ENCODE measurements at places on chromosomes 16 and 17.
A peak's percentile ranks its signal among the peaks of the same experiment; 100 is the strongest.

DNA sequence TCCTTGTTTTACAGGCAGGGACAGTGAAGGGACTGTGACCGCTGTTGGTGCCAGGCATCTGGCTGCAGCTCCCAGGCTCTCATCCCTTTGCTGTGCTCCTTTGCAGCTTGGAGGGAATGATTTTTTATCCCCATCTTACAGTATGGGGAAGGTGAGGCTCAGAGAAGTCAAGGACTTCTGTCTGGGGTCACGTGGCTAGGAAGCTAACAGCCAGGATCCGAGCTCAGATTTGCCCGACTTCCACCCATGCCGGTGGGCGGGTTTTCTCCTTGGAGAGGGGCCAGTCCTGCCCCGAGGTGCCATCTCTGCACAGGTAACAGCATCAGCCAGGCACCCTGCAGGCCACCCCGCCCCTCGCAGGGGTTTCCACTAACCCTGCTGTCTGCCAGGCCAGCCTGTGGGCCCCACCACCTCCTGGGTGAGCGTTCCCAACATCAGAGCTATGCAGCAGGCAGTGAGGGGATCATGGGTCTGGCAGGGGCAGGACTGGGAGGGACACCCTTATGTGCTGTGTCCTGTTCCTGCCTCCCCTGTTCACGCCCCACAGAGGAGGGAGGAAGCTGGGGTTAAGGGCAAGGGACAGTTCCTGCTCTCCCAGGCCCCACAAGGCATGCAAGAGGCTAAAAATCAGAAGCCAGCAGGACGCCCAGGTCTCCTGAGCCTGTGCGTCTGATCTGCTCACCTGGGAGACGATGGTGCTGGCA lies 25.4 kb downstream of the JPH3 start:
- no peak for DNase-seq

DNA sequence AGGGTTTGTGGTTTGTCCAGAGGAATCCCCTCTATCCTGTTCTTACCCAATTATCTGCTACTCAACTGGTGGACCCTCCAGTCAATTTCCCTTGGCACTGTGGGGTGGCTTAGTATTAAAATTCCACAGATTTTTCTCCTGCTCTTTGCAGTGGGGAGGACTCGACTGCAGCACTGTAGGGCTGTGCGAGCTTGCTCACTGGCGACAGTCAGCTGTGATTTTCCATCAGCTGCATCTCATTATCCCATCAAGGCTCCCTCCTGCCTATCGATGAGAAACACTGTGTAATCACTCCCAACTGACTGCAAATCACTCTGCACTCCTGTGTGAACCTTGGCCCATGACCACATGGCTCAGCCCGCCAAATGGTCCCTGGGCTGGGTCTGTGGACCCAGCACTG lies 90.5 kb upstream of the MAF start:
- DNase-seq: no peak

DNA sequence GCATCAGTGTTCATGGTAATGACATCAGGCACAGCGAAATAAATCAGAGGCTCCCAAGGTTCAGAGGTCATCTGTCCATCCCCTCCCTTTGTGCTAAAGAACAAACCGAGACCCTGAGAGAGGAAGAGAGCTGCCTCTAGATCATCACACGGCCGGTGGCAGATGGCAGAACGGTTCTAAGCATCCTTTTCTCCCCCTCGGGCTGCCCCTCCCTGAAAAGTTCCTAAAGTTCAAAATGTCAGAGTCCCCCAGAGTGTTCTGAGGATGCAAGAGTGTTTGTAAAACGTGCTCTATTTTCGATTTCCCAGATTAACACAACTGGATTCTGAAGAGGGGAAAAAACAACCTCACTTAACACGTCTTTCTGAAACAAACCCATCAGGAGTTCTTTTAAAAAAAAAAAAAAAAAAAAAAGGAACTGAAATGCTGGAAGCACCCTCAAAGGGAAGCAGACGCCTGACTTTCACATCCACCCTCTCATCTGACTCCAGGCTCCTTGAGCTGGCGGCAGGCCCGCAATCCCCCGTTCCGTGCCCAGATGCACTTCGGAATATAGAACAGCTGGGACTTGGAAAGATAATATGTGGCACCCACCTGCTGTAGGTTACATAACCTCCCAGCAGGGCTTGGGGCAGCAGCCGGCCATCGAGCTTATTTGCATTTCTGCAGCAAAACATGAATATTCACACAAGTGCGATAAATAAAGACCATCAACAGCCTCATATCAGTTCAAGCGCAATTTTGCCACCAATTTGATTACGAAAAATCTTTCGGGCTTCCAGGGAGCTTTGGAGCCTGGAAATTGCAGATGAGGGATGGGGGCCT lies 115.5 kb upstream of the SMURF2 start:
- DNase-seq: peak; percentile 26

DNA sequence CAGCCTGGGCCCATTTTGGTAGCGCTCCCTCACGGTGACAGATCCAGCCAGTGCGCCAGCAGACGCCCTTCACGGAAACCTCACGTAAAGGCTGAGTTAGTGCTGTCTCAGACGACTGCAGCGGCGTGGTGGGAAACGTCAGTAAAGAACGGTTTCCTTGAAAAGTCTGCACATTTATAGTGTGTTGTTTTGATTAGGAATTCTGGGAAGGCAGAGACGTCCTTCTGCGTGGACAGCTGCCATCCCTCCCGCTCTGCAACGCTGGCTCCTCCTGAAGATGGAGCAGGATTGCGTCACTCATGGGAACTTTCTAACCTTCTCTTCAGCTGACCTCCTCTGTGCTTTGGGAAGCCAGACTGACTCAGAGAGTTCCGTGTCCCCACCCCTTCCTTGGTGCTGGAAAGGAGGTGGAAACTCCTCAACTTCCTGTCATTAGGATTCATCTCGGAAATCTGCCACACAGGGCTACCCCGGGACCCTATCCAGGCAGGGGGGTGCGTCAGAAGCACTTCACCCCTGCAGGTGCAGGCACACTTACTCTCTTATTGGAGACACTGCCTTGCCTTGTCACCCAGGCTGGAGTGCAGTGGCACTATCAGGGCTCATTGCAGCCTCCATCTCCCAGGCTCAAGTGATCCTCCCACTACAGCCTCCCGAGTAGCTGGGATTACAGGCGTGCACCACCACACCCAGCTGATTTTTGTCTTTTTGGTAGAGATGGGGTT lies 24.3 kb upstream of the CRISPLD2 start:
- DNase-seq: peak; percentile 37

DNA sequence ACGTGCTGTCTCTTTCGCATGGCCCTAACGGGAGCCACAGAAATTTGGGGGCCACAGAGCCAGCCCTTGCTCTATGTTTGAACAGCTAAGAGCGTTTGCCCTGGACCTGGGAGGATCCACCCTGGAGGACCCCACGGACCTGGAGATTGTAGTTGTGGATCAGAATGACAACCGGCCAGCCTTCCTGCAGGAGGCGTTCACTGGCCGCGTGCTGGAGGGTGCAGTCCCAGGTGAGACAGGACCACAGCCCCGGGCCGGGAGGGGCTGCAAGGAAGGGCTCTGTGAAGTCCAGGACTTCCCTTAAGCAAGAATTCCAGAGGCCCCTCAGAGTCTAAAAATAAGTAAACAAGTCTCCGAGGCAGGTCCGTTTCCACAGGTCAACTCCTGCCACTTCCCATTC lies 11.9 kb downstream of the CDH15 start:
- DNase-seq: no peak

GRCh38 chr16:72565106-72565505 lies 393.2 kb upstream of the PMFBP1 start:
- no peak for DNase-seq

All from kidney tubule cell (primary cell).